ENCODE measurements at places on chromosomes 2 and 18.

GRCh38 chr2:207166349-207167098 lies 776 bp upstream of the KLF7 start:
- peak; percentile 48 for DNase-seq

- DNase-seq = no peak
Observed at GRCh38 chr2:76169276-76170008, 458.7 kb upstream of the GCFC2 start.

DNA sequence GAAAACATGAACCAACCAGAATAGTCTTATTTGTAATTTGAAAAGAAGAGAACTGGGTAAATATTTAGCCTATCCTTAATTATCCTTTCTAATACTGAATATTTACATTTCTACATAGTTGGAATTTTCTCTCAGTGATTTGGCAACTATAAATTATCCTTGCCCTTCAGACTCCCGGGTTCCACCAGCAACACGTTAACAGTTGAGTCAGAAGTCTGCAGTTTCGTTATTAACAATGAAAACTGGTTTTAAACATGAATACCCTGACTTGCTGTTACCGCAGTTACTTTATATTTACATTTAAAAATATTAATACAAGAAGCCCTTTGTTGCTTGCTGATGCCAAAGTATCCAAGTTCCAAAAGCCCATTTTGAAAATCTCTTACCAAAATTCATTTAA lies 673.0 kb downstream of the ARHGAP15 start:
- DNase-seq = no peak

DNA sequence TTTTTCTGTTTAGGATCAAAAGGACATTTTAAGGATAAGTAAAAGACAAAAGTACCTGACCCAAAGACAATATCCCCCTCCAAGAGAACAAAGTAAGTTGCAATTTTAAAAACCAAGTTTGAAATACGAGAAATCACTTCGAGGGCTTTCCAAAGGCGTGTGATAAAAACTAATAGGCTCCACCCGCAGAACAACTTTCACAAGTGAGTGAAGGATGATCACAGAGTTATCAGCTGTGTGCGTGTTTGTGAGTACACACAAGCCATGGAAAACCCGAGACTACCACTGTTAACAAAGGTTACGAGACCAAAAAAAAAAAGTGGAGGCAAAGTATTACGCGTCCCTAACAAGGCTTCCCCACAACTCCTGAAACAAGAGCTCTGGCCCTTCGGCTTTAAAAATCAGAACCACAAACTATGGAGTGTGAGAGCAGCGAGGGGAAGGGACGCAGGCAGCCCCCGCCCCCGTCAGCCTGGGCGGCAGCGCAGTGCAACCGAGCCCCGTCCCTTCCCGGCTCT lies 719 bp downstream of the SMAD2 start:
- DNase-seq = no peak

DNA sequence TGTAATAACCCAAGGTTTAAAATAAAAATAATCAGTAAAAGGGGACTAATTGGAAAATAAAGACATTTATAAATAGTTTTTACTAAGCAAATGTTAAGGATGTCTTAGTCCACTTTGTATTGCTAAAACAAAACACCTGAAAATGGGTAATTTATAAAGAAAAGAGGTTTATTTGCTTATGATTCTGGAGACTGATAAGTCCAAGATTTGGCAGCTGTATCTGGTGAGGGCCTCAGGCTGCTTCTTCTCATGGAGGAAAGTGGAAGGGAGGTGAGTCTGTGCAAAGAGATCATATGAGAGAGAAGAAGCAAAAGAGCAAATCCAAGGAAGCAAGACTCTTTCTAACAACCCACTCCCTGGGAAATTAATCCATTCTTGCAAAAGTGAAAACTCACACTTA lies 299.5 kb downstream of the DSC3 start:
- no peak for DNase-seq

GRCh38 chr2:12097859-12098258 lies 351.4 kb downstream of the LPIN1 start:
- DNase-seq = no peak

- DNase-seq = no peak
Observed at GRCh38 chr18:41436772-41437171, 518.3 kb upstream of the PIK3C3 start.

- no peak for DNase-seq
Observed at GRCh38 chr2:46276642-46277041, 20.6 kb upstream of the EPAS1 start.

DNA sequence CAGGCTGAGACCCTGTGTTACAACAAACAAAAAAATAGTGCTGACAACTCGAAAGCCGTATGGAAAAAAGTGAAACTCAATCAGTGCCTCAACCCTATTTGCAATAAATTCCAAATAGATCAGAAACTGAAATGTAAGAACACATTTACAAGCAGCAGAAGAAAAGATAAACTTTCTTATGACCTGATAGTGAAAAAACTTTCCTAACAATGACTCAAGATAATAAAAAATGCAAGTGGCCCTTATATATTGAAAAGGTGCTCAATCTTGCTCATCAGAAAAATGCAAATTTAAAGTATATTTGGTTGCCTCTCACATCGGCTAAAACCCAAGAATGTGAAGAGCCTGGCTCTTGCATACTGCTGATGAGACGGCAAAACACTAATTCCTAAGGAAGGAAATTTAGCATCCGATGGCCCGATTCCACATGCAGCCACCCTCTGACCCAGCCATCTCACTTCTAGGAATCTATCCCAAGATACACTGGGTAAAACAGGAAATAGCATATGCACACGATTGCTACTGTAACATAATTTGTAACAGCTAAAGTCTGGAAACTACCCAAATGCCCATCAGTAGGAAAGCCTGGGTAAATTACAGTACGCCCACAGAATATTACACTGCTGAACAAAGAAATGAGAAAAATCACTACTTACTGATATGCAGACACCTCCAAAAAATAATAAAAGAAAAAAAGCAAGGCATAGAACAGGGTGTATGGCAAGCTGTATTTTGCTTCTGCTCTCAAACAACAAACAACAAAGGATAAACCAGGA lies 56.8 kb downstream of the HDLBP start:
- no peak for DNase-seq

- DNase-seq = no peak
Observed at GRCh38 chr18:10320791-10321190, 133.6 kb upstream of the APCDD1 start.

GRCh38 chr2:83933749-83934148 lies 525.3 kb downstream of the SUCLG1 start:
- no peak for DNase-seq

GRCh38 chr18:79720359-79720733 lies 40.7 kb downstream of the CTDP1 start:
- no peak for DNase-seq

DNA sequence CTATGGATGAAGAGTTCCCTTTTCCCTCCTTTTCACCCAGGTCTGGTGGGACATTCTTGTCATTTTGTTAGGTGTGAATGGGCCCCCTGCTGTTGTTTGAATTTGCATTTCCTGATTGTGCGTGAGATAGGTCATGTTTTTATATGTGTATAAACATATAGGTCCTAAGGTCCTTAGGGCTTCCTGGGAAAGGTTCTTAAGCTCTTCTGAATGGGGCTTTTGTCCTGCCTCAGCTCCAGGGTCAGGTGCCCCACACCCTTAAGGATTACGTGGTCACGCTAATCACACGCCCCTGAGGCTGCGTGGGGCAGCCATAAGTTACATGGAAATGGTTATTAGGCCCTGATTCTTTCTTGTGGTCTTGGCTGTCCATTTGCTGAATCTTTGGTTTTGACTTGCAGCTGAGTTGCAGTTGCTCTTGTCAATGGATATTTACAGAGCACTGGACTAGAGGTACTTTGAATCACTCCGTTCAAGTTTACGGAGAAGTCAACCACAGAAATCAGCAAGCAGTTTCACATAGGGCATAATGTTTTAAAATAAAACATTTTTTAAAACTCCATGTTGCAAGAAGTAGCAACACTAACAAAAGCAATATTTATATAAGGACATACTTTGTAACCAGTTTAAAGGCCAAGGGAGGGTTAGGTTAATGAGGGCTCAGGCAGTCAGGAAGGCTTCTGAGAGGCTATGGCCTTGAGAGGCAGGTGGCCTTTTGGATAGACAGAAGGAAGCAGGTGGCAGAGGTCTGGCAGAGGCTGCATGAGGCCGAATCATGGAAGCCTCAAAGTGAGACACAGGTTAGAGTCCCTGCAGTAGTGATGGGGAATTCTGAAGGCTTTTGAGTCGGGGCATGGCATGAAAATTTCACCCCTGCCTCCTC lies 24.2 kb downstream of the LIPG start:
- DNase-seq = no peak

- no peak for DNase-seq
Observed at GRCh38 chr2:118048401-118048800, 34.5 kb upstream of the CCDC93 start.

- no peak for DNase-seq
Observed at GRCh38 chr2:127429291-127429690, 11.1 kb downstream of the PROC start.

DNA sequence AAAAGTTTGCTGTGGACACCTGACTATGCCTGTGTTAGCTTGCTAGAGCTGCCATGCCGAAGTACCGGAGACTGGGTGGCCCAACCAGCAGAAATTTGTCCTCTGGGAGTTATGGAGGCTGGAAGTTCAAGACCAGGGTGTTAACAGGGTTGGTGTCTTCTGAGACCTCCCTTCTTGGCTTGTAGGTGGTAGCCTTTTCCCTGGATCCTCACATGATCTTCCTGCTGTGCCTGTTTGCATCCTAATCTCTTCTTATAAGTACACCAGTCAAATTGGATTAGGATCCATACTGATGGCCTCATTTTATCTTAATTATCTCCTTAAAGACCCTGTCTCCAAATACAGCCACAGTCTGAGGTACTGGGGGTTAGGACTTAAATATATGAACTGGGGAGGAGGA lies 845 bp downstream of the TMEM177 start:
- no peak for DNase-seq

- DNase-seq = no peak
Observed at GRCh38 chr2:75547345-75548035, 13.2 kb downstream of the EVA1A start.

DNA sequence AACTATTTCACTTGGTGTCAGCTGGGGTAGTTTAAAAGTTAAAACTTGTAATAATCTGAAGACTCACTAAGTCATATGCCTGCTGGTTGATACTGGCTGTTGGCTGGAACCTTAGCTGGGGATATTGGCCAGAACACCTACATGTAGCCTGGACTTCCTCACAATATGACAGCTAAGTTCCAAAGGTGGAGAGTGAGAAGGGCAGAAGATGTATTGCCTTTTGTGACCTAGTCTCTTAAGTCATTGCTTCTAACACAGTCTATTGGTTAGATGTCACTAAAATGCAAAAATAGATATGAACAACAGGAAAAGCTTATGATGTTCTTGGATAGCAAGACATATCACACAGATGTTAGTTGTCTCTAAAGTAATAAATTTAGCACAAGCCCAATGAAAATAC lies 113.2 kb upstream of the CHAC2 start:
- no peak for DNase-seq

DNA sequence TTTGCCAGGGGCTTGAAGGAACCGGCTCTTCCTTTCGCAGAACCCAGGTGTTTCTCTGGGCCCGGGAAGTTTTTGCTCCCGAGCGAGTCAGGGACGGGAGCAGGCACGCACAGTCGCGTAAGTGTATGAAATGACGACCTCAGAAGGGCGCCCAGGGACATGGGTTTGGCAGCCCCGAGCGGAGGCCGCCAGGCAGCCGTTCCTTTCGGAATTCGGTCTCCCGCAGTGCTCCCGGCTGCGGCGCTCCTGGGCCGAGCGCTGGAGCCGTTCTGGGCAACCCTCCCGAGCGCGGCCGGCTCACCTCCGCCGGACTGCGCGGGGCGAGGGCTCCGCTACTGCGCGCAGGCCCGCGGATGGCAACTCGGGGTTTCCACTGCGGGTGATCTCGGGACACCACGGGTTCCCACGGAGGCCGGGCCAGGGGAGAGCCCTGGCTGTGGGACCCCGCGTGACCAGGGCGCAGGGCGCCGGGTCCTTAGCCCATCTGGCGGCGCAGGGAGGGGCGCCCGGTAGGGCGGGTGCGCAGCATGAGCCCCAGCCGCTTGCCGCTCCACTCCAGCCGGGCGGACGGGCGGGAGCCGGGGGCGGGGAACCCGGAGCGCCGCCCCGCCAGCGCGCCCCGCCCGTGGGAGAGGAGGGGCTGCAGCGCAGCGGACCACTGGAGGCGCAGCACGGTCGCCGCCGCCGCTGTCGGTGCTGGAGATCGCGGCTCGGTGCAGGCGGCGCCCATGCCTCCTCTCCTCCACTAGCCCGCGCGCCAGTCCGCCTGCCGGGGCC lies at the start of gene OSBPL6:
TSS of gene OSBPL6 (plus strand) at position 690 of the 777 bp plus-strand sequence. CDS start 111,673 bp downstream, outside the sequence.
- DNase-seq = peak; percentile 50

- DNase-seq = peak; percentile 49
Observed at GRCh38 chr2:211157856-211158463, 601.6 kb downstream of the CPS1 start.

DNA sequence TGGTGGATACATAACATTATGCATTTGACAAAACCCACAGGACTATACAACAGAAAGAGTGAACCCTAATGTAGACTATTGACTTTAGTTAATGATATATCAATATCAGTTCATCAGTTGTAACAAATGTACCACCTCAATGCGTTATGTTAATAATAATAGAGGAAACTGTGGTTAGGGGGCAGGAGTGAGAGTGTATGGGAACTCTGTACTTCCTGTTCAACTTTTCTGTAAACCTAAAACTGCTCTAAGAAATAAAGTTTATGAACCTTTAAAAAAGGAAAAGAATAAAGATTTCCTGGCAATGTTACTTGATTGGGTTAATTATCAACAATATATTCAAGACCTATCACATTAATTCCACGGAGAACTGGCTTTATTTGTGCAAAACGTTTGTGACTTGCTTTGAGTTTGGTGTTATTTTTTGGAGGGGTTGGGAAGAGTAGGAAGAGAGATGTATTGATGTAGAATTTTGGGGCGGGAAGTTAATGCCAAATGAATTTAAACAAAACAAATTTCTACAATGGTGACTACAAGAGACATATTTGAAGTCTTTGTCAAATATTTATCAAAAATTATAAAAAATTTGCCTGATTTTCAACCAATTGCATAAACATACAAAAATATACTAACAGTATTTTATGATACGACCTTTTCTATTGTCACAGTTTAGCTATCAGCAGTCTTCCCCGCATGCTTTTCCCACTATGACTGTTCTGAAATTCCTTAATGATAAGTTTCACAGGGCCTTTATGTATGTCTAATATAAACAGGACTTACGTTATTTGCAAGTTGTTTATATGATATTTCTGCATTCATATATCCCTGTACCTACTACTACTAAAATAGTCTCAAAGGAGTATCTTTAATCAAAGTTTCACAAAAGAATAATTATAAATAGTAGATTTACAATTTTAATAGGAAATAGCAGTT lies 2.1 kb upstream of the RTN4 start:
- no peak for DNase-seq

DNA sequence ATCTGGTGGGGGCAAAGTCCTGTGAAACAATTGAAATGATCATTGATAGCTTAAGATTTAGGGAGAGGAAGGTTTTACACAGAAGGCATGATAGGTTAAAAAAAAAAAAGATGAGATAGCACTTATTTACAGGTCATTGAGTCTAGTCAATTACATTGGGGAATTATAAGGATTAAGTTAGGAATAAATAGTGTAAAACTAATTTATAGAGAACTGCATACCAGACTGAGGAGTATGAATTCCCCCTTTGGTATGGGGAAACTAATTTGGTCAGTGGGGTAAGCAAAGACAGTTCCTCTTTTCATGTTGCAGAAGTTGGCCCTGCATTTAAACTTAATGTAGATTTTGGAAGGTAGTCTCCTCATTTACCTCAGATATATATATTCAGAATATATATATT lies 10.8 kb downstream of the GLS start:
- no peak for DNase-seq
